ENCODE measurements at places on chromosomes 7 and 10. TPM values are rescaled to one million over a fixed set of nuclear protein-coding genes. Genes with fewer than 3 reads are reported as not detected.
A peak's percentile ranks its signal among the peaks of the same experiment; 100 is the strongest.

DNA sequence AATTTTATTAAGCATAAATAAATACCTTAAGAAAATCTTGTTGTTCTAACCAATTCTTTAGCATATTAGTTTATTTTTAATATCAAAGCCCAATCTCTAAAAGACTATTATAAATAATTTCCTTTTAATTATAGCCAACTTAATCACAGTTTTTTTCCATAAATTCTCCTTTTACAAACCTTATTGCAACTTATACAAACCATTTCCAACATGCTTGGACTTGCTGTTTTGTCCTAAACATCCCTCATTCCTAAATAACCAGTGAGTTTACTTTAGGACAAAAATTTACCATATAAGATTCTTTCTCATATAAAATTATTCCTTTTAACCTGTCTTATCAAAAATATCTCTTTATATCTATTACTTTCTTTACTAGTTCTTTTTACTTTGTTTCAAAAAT, 25.2 kb upstream of the LSM8 start:
- DNase-seq: peak; percentile 10

DNA sequence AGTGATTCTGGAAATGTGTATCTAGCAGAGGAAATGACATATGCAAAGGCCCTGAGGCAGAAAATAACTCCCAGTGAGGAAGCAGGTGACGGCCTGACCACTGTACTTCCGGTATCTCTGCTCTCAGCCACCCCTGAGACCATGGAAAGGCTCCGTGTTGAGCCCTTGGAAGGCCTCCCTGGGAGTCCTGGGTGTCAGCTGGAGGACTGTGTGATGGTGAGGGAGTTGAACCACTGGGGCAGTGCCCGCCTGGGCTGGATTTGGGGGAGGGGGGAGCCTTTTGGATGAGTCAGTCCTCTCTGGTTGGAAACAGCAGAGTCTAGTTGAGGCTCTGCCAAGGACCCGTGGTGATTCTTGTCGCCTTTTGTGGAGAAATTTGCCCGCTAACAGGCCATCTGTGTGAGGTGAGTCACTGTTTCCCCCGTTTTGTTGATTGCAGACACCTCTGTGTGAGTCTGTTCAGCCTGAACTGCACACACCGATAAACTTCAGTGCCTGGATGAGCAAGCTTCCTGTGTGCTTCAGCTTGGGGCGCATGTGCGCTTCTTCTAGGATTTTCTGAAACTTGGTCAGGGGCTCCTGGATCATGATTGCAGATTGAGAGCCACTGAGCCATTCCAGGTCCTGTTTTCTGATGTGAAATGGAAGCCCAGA, 98.6 kb downstream of the GRK5 start:
- DNase-seq: peak; percentile 91

GRCh38 chr7:137592232-137592896, 248.8 kb upstream of the PTN start:
- peak; percentile 34 for DNase-seq

GRCh38 chr10:123967626-123968243, 76.1 kb upstream of the CPXM2 start:
- DNase-seq: peak; percentile 15

GRCh38 chr10:102460836-102461186, 9.5 kb upstream of the C10orf95 start:
- DNase-seq: no peak

GRCh38 chr10:69600761-69601330, 27.6 kb upstream of the NEUROG3 start:
- DNase-seq: no peak

DNA sequence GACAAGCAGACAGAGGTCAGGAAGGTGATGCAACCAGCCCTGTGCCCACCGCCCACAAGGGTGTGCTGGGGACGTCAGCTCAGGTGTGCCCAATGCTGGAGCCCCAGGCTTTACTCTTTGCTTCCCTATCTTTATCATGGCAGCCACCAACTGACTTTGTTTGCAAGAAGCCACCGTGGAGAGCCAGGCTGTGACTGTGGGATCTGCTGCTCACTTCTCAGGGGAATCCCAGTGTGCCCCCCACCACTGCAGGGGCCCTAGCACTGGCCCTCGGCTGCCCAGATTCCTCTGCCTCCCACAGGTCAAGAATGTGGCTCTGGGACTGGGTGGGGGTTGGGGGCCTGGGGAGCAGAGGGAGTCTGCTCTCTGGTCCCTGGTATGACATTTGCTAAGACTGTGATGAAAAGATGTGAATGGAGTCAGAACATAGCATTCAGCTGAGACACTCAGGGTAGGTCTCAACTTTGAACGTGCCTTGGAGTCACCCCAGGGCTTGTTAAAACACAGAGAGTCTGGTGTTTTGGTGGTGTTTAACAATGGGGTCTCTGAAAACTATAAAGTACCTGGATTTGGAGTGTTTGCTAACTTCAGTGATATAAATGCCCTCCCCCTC, 47.3 kb downstream of the ARHGAP22 start:
- no peak for DNase-seq

- DNase-seq: no peak
Observed at GRCh38 chr10:112858986-112859651, 90.9 kb upstream of the TCF7L2 start.

Gene C10orf67
- total RNA-seq: 0.14 TPM
